ENCODE measurements at places on chromosomes 1 and 21.

GRCh38 chr21:14740116-14740515, 194.0 kb upstream of the SAMSN1 start:
- no peak for DNase-seq

DNA sequence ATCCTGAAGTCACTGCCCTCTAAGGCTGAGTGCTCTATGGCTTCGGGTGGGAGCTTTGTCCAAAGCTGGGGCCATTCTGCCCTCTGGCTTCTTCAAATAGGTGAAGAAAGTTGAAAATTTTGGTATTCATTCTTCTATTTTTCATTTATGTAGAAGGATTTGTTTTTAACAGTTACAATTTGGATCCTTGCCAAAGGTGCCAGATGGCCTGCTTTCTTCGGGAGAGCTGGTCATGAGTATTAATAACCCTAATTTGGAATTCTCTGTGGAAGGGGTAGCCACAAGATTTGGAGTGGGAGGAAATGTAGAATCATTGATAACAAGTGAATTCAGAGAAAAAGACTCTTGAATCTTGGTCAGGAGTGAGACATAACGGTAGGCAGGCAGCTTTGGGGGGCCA, 370.4 kb upstream of the ST6GALNAC5 start:
- DNase-seq = no peak

GRCh38 chr1:161223805-161224694, 622 bp upstream of the APOA2 start:
- DNase-seq = no peak

GRCh38 chr1:185360714-185361113, 43.7 kb upstream of the IVNS1ABP start:
- DNase-seq = no peak

DNA sequence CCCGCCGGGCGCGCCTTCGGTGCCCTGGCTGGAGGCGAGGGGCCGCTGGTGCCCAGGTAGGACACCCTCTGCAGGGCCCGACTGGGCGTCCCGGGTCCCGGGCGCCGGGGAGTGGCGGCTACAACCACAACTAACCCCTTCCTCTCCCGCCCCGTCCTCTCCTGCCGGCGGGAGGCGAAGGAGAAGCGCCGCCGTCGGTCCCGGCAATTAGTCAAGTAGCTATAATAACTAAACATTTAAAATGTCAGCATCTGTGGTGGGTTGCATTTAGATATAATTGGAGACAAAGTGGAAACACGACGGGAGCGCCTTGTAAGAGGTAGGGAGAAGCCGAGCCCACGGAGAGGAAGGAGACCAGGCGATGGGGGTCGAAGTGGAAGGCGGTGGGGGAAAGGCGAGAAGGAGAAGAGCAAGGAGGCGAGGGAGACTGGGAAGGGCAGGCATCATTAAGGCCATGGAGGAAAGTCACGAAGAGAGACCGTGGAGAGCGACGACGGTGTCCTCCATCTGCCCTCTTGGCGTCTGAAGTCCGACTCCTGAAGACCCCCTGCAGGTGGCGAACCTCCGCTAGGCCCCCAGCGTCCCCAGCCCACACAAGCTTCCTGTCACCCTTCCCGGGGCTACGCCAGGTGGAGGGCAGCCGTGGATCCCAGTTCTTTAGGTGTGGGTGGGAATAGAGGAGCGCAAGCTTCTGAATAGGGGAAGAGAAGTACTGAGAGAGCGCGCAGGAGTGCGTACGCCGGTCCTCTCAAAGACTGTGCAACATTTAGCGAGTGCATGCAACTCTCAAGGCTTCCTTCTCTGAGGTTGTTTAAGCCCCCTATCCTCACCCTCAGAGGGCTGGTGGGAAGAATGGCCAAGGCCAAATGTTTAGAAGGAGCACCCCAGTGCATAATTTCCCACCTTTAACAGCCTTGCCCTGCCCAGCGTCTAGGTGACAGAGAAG, 1.6 kb downstream of the CNIH3 start:
- no peak for DNase-seq
